ENCODE measurements at places on chromosomes 13 and 19.

DNA sequence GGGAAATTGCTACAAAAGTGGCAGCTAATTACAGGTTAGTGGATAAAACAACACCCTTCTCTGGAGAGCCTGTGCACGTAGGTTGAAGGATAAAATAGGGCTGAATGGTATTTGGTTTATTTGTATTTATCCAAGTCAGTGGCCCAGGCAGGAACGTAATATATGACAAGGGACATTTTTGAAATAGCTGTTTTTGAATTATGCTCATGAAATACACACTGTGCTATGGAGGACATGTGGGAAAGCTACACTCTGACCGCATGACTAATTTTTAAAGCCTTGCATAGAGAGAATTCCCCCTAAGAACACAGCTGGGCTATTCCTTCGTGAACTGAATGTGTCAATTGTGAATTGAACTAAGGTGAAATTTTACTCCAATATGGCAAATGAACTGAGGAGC is 292.1 kb upstream of the MAB21L1 start:
- no peak for DNase-seq

- DNase-seq: no peak
Measured at GRCh38 chr13:20566468-20566897, 474 bp upstream of the IFT88 start.

DNA sequence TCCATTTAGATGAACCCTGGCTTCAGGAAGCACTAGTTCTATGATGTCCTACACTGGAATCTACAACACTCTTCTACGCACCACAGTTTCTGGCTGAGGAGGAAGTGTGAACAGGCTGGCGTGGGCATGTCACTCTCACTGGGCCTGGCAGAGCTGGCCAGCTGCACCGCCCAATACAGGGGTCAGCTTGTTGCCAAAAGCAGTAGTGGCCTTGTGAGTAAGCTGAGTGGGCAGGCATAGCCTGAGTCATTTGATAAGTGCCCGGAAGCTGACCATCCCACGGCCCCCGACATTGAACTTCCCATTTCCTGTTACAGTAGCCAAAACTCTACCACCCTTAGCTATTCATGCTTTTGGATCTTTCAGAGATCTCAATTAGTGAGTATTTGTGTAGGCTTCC is 240.9 kb upstream of the SERP2 start:
- DNase-seq: no peak

- DNase-seq: no peak
Measured at GRCh38 chr13:112462408-112462807, 86.3 kb downstream of the SPACA7 start.

DNA sequence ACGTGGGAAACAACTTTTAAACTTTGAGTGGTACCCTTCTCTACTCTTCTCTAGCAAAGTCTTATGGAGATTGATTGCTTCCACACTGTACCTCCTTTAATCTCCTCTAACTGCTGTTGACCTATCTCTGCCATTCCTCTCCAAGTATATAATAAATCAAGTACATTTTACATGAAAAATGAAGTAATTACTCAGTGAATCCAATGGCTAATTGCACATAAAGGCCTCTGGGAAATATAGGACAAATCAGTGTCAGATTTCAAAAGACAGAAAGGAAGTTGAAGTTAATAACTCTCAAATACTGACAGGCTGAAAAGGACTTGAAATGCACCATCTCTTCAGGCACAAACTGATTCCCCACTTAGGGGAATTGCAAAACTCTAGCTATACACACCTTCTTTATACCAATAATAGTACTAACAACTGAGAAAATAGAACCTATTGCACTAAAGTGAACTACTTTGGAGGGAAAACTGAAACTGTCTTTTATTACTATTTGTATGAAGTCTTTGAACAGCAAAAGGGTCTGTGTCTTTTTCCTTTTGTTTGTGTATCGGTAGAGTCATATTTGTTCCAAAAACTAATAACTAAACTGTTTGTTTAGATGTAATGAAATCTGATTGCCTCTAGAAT is 701.1 kb downstream of the PCDH9 start:
- DNase-seq: no peak

DNA sequence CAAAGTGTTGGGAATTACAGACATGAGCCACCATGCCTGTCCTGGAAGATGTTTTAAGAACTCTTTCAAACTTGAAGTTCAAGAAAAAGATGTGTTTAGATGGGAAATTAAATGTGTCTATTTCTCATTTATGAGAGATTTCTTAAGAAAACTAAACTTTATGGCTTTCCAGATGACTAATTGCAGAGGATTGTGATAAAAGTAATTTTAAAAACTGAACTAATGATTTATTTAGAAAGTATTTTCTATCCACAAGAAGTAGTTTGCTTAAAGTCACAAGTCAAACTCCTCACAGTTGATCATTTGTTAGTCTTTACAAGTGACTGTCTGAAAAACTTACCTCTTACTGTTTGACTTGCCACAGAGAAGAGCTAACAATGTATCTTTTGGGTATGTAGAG is 89.6 kb upstream of the SPRY2 start:
- DNase-seq: no peak

DNA sequence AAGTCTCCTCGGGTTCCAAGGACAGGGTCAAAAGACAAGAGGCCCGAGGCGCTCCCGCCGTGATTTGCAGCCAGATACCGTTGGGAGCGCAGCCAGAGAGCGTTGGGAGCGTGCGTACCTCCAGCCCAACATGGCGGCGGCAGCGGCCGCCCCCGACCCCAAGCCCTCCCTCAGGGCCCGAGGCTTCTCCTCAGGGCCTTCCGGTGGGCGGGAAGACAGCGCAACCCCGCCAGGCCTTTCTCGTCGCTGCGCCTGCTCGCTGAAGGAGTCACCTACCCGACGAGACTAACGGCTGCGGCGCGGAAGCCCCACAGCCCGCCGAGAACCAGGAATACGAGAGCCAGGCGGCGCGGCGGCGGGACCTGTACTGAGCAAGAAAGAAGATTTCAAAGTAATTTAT is 3.2 kb upstream of the ZNF850 start:
- DNase-seq: no peak

DNA sequence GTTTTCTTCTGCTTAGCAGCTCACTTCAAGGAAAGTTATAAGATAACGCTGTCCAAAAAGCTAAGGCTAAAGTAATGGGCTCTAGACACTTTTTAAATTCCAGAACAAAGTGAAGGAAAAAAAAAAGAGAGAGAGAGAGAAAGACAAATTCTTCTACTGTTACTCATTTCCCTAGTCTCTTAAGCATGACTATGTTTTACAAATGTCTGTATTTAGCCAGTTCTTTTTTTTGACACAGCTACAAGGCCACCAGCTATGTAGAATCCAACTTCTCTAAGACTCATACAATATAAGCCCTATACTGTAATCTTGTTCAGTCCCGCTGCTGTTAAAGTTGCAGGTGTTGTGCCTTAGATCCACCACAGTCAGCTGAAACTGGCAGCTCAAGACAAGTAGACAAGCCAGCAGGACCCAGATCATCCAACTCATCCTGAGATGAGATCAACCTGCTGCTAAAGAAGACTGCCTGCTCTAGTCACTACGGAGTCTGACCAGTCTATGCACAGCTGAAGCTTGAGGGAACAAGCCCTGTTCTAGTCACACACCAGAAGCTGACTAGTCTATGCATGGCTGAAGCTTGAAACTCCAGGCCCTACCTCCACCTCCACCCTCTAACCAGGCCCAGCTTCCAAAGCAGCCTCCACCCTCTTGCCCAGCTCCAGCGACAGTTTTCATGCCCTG is 10.3 kb upstream of the ZNF83 start:
- no peak for DNase-seq

GRCh38 chr13:23634897-23635296 is 64.7 kb downstream of the TNFRSF19 start:
- no peak for DNase-seq
